HFFc6 (cell line): ENCODE measurements at places on chromosomes 7 and 10. TPM values are rescaled to one million over a fixed set of nuclear protein-coding genes. Genes with fewer than 3 reads are reported as not detected.

DNA sequence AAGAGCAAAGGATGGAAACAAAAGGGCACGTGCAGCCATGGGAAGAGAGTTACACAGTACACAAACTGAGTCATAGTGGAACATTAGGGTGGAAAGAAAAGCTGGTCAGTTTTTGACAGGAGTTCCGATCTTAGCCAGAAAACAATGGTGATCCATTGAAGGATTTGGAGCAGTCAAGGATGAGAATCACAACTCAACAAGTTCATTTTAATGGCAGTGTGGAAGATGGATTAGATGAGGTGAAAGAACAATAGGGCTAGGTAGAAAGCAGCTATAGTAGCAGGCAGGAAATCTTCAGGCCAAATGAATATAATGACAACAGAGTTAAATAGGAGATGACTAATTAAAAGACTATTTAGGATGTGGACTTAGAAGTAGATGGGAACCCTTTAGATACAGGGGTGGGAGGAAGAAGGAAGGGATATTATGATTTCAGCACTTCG lies 136.3 kb downstream of the DOCK4 start:
- no peak for DNase-seq

DNA sequence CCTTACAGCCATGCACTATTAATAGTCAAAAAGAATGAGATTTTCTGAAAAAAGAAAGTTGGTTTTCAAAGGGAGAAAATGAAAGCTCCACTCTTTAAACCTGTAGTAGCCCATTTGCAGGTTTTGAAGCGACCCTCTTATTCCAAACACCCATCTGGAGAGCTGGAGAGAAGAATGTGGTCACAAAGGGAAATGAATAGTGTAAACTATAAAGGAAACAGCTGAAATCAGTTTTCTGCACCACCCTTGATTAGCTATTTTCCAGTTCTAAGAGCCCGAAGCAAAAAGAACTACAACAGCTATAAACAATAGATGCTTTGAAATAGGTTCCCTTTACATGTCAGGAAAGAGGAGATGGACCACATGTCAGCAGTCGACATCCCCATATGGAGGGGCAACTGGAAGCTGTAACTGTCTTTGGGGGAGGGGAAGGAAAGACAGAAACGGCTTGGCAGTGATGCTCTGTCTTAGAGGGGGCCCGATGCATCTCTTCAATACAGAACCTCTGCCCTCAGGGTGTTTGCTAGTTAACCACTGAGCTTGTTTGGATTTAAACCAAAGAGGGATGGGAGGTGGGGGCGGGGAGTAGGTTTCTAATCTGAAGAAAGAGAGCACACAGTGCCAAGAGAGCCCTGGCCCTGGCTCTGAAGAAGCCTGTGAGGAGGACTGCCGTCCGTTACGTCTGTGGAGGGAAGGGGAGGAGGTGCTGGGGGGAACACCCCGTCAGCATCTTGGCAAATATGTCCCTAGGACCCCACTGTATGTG lies 55.3 kb downstream of the CPVL start:
- no peak for DNase-seq

GRCh38 chr7:157718303-157719007 lies 381.7 kb downstream of the DNAJB6 start:
- DNase-seq, result no peak

- DNase-seq, result no peak
These were observed 48.6 kb upstream of the CTBP2 start for GRCh38 chr10:125208854-125209565.

GRCh38 chr10:11886851-11887250 lies 63.7 kb downstream of the PROSER2 start:
- DNase-seq, result no peak

- no peak for DNase-seq
These were observed 261.2 kb downstream of the PPP1R3A start for GRCh38 chr7:113657603-113658002.

DNA sequence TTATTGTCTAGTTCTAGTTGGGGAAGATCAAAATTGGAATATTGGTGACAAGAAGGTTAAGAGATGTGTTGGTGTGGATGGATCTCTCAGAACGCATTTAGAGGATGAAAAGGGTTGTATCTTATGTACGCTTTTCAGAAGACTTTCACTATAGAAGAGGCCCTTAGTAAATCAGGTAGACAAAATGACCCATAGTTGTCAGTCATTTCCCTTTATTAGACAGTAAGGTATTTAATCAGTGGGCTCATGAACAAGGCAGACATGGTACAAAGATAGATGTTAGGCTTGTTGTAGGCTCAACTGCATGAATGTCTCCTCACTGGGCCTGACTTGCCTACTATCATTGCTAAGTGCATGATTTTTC lies 359.2 kb downstream of the PHF14 start:
- no peak for DNase-seq

- no peak for DNase-seq
These were observed 6.1 kb upstream of the DEPP1 start for GRCh38 chr10:44984671-44985101.

DNA sequence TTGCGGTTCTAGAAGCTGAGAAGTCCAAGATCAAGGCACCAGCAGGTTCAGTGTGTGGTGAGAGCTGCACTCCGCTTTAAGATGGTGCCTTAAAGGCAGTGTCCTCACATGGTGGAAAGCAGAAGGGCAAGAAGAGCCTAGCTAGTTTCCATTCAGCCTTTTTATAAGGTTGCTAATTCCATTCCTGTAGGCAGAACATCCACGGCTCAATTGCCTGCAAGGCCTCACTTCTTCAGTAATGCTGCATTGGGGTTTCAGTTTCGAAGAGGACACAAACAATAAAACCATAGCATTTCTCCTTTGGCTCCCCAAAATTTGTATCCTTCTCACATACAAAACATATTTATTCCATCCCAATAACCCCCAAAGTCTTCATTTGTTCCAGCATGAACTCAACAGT lies 109.5 kb upstream of the KCND2 start:
- no peak for DNase-seq

DNA sequence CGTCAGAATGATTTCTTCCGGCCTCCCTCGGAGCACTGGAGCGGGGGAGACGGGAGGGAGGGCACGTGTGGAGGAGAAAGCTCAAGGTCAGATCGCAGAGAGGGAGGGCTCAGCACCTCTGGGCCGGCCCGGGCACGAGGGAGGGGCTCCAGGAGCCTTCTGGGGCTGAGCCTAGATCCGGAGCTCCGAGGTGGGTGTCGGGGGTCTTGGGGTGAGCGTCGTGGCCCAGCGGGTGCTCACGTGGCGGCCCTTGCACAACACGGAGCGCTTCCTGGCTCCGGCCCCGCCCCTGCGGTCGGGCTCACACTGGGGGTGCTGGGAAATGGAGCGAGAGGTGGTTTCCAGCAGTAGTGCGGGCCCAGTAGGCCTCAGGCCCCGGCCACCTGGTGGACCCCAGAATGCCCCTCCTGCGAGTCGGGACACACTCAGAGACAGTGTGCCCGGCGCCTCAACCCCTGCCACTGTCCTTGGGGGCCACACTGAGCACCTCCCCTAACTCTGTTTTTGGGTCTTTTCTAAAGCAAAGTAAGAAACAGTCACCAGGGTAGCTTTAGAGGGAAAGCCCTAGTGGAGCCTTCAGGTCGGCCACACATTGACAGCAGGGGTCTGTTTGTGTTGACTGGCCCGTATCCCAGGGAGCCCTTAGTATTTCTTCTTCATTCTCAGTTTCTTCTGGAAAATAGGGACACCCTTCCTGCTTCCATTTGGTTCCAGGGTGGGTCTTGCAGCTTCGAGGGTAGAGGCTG lies 798 bp downstream of the PPIF start:
- peak; percentile 33 for DNase-seq

GRCh38 chr10:67520924-67521520 lies 175.0 kb downstream of the CTNNA3 start:
- peak; percentile 55 for DNase-seq

DNA sequence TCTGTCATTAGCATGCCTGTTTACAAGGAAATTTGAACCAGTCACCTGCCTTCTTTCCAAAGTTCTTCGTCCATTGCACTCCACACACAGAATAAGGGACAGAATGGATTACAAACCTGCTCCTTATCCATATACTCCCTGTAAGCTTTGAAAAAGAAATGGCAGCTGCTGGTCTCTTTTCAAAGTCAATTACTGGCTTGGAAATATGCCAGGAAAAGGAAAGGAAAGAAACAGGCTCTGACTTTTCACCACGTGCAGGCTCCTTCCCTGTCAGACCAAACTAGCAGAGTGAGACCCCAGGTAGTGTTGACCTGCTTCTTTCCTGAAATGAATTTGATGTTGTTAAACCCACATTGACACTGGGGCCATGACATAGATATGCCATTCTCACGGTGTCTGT lies 84.5 kb downstream of the LHFPL3 start:
- DNase-seq, result no peak

- DNase-seq, result no peak
These were observed 10.5 kb downstream of the UBTD1 start for GRCh38 chr10:97509120-97509680.

GRCh38 chr7:40799493-40800403 lies 664.9 kb downstream of the SUGCT start:
- DNase-seq, result no peak

GRCh38 chr7:157339777-157340677 lies 3.2 kb downstream of the DNAJB6 start:
- peak; percentile 71 for DNase-seq

DNA sequence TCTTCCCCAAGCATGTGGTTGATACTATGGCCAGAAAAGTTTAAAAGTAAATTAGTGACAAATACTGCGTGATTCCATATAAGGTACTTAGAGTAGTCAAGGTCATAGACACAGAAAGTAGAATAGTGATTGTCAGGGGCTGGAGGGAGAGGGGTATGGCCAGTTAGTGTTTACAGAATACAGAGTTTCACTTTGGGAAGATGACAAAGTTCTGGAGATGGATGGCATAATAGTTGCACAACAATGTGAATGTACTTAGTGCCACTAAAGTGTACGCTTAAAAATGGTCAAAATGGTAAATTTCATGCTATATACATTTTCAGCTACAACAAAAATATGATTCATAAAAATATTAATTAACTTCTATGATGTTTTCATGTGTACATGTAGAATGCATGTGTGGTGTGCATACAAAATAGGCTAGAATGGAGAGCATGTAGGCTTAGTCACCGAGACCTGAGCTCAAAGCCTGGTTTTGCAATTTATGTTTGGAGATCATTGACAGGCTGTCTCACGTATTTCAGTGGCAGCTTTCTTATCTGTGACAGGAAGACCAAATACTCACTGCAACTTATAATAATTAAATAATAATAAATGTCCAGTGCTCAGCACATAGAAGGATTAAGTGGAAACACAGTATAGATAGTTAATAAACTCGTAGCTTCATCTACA lies 625.6 kb downstream of the SUGCT start:
- no peak for DNase-seq

The TASOR2 gene
- total RNA-seq, result 60.7 to 71.2 TPM (median 63.4 TPM) in 3 replicates

The ADCY1 gene
- total RNA-seq, result not detected in 3 replicates

The HPSE2 gene
- total RNA-seq, result not detected in 2 replicates

The STK31 gene
- total RNA-seq, result not detected in 3 replicates

The SPDYE11 gene
- not detected in 3 replicates for total RNA-seq

The PPP1R9A gene
- total RNA-seq, result 0.04 to 0.05 TPM in 2 of 3 replicates, not detected in the other

The ITGA8 gene
- total RNA-seq, result not detected in 2 replicates

The BAMBI gene
- total RNA-seq, result 1.6 and 2.3 TPM in 2 replicates

The ASIC3 gene
- 0.54 to 0.94 TPM (median 0.76 TPM) in 3 replicates for total RNA-seq

The SLC13A1 gene
- not detected in 2 replicates for total RNA-seq

The MPP7 gene
- 0.87 to 3.1 TPM (median 2.2 TPM) in 3 replicates for total RNA-seq

The WAPL gene
- total RNA-seq, result 30.7 and 32.1 TPM in 2 replicates

The CXCL12 gene
- 106 to 207 TPM (median 108 TPM) in 3 replicates for total RNA-seq
